ENCODE measurements at places on chromosomes 1 and 21. TPM values are rescaled to one million over a fixed set of nuclear protein-coding genes. Genes with fewer than 3 reads are reported as not detected.

PDC gene
- total RNA-seq: not detected

CD1D gene
- 0.44 TPM for total RNA-seq

RNF207 gene
- total RNA-seq: 10.8 TPM

CLCA1 gene
- 0.08 TPM for total RNA-seq

WNT3A gene
- total RNA-seq: 0.44 TPM

ENAH gene
- total RNA-seq: 41.0 TPM

ZNF648 gene
- total RNA-seq: 0.08 TPM
